EL (cell line): ENCODE measurements at places on chromosomes 3 and 15.

DNA sequence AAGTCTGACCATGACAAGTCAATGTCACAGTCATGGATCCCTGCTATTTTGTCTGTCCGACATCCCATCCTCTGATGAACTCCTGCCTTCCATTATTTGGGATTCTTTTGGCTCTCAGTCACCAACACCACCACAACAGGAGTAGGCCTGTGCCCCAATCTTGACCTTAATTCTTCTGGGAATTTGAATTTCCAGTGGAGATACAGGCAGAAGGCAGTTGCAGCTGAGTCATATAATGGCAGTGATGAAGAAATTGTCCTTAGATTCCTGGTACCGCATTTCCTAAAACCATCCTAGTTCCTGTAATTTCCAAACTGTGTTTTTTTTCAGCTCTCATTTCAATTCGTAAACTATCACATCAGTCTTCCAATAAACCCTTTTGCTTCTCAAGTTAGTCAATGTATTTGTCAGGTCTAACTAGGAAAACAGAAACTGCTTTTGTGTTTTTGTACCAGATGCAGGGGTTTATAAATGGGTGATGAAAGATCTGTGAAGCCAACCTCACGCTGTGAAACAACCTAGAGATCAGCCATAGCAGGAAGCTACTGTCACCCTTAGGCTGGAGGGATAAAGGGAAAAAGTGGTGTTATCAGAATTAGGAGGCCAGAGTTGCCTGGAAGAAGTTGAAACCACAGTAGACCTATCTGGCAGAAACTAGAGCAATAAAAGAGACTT lies 126.3 kb upstream of the TMEM108 start:
- DNase-seq: no peak

- DNase-seq: no peak
Measured at GRCh38 chr3:191263365-191263764, 64.3 kb downstream of the OSTN start.

DNA sequence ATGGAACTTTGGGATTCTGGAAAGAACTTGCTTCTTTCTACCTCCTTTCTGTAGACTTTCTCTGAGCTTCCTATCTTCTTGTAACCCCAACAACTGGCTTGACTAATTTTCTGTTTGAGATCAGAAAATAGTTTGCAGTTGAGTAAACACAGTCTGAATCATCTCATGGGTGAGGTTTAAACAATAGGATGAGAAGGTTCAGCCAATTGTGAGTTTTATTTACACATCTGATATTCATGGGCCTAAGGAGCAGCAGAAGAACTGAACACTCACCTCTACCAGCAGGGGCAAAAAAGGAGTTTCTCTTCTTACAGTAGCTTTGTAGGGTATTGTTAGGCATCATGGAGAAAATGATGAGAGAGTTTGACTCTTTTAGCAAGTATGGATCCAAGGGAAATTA lies 54.2 kb downstream of the DTWD1 start:
- DNase-seq: peak; percentile 80

GRCh38 chr15:100889385-100890050 lies 9.9 kb downstream of the ALDH1A3 start:
- peak; percentile 92 for DNase-seq

DNA sequence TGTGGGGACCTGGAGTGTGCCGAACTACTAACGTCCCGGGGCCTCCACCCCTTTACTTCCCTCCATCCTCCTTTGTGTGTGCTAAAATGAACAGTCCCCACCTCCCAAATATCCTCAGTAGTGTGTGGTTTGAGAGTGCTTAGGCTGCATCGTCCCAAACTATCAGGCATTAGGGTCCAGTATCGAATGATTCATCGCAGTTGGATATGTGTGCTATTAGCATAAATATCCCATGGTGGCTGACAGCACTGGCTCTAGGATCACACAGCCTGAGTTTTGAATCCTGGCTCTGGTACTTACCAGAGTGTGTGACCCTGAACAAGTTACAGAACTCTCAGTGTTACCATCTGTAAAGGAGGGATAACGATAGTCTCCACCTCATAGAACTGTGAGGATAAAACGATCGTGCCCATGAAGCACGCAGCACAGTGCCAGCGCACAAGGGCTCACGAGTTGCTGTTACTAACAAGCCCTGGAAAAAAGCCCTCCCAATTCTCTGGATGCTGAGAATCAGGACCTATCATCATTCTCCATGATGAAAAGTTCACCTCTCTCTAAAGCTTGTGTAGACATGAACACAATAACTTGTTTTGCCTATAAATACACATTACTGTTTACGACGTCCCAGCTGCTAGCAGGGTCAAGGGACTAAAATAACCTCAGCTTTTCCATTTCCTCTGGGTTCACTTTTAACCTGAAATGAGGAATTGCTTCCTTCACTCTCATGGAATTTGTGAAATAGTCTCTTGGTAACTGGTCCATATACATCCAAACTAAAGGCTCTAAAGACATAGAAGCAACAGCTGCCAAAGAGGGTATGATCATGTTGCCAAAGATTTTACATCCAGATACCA lies 51.0 kb downstream of the VGLL4 start:
- peak; percentile 53 for DNase-seq

DNA sequence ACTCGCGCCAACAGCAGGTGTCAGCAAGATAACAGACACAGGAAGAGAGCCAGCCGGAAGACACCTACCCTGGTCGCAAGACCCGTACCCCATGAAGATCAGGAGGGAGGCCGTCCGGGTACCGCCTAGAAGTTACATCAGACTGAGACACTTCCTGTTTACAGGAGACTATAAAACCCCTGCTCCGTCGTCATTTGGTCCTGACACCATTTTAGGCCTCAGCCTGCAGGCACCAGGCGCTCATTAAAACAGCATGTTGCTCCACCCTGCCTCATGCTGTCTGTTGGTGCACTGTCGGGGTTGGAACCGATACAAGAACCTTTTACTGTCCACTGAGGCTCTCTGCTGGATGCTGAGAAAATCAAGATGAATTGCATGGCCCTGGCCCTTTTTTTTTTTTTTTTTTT lies 15.6 kb upstream of the PRTG start:
- DNase-seq: no peak

DNA sequence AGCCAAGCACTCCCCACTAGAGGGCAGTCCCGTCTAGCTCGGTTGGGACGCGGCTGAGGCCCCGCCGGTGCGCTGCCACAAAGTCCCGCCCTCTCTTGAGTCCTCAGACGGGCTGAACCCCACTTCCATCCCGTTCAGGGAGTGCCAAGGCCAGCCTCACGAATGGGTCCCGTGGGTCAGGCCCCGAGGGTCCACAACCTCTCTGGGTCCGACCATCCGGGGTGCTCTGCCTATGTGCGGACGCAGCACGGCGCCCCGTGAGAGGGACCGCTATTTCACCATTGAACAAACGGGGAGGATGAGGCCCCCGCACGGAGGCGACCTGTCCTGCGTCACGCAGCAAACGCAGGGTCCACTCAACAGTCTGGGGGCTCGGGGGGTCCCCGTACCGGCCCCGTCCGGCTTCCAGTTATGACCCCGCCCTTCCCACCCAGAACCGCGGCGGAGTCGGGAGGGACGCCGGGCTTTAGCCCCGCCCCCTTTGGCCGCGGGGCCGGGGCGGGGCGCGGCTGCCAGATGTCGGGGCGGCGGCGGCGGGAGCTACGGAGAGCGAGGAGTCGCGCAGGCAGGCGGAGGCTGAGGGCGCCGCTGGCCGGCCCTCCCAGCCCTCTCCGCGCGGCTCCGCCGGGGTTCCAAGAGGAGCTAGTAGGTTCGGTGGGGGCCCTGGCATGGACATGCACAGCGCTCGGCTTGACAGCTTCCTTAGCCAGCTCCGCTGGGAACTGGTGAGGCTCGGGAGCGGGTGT lies at the start of gene INKA1:
INKA1 (plus strand) TSS at position 543 of the 746 bp plus-strand sequence; CDS start at position 675, 132 bp downstream.
- peak; percentile 84 for DNase-seq
